ENCODE measurements at places on chromosomes 7 and 10.

DNA sequence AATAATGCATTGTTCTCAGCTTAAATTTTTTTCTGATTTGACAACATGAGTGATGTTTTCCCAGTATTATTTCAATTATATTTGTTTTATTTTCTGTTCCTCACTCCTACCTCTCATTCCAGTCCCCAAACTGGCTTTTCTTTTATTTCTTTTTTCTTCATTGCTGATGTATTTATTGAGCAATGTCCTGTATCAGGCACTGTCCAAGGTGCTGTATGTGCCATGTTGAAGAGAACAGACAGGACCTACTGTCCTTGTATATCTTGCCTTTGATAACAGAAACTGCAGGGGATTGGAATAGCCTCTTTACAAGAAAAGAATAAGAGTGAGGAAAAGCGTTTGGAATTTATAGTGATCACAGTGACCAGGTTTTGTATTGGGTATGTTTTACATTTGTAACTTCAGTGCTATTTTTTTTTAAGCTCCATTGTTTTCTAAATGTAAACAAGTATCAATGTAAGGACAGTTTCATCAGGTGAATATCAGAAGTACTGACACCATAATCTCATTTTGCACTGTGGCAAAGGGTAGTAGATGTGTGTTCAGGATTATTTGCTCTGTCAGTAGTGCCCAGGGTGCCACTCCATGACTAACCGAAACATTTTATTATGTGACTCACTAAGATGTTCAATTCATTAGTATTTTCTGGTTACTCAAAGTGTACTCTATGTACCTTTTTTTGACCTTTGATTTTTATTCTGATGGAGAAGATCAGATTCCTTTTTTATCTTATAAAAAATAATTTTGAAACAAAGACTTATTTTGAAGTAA lies 15.6 kb upstream of the CLDN12 start:
- no peak for DNase-seq

- DNase-seq, result no peak
These were observed 57.8 kb upstream of the CACNA2D1 start for GRCh38 chr7:82501346-82501745.

- no peak for DNase-seq
These were observed 2.9 kb upstream of the CADPS2 start for GRCh38 chr7:122889116-122889515.

GRCh38 chr7:102280521-102280920 lies 6.1 kb upstream of the SH2B2 start:
- no peak for DNase-seq

DNA sequence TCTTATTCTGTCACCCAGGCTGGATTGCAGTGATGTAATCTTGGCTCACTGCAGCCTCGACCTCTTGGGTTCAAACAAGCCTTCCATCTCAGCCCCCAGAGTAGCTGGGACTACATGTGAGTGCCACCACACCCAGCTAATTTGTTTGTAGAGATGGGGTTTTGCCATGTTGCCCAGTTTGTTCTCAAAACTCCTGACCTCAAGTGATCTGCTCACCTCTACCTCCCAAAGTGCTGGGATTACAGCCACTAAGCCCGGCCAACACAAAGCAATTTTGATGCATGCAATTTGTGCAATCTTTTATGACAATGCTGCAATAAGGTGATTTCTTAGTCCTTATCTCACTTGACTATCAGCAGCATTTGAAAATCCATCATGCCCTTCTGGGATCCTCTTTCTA lies 333.1 kb downstream of the FRMD4A start:
- DNase-seq, result no peak

DNA sequence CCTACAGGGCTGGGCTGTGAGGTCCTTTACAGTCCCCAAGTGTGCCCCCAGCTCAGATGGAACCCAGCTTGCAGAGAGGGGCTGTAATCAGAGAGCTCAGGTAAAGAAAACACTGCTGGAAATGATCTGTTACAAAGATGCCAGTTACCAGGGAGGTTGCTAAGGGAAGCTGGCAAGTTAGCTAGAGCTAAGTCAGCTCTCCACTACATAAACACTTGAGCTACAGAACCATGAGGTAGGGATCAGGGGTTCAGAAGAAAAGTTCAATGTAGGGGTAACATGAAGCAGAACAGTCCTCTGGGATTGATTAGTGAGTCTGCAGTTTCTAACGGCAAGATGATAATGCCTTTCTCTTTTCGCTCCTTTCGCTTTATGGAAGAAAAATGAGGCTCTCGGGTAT lies 53.1 kb upstream of the TM9SF3 start:
- no peak for DNase-seq

GRCh38 chr7:14252458-14252857 lies 263.0 kb upstream of the ETV1 start:
- no peak for DNase-seq

DNA sequence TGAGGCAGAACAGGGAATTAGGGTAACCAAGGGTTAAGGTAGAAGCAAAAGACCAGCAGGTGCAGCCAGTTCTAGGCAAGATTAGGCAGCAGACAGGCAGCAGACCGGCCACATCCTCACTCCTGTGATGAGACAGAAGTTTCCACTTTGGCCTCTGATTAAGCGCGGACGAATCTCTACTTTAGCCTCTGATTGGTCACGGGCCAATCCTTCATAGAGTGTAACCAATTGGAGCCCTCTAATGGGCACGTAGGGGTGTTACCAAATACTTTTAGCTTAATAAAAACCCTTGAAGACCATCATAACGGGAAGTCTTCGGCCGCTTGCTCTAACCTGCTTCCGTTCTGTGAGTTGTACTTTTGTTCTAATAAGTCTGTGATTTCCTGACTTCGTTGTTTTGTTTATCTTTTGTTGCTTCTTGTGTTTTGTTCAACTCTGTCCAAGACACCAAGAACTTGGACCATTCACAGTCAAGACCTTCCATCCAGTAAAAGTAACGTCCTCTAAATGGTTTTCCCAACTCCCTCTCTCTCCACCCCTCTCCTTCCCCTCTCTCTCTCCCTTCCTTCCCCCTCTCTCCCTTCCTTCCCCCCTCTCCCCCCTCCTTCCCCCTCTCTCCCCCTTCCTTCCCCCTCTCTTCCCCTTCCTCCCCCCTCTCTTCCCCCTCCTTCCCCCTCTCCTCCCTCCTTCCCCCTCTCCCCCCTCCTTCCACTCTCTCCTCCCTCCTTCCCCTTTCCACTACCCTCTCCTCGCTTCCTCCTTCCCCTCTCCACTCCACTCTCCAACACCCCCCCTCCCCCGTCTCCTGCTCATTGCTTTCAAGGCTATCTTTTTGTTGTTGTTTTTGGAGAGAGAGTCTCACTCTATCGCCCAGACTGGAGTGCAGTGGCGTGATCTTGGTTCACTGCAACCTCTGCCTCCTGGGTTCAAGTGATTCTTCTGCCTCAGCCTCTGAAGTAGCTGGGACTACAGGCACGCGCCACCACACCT lies 13.2 kb upstream of the MALSU1 start:
- DNase-seq, result no peak

- peak; percentile 23 for DNase-seq
These were observed 695 bp downstream of the HSPA12A start for GRCh38 chr10:116741391-116742351.

- DNase-seq, result no peak
These were observed 247.6 kb downstream of the EMX2 start for GRCh38 chr10:117790179-117790578.

GRCh38 chr10:72694476-72695369 lies 2.8 kb downstream of the MCU start:
- DNase-seq, result no peak

DNA sequence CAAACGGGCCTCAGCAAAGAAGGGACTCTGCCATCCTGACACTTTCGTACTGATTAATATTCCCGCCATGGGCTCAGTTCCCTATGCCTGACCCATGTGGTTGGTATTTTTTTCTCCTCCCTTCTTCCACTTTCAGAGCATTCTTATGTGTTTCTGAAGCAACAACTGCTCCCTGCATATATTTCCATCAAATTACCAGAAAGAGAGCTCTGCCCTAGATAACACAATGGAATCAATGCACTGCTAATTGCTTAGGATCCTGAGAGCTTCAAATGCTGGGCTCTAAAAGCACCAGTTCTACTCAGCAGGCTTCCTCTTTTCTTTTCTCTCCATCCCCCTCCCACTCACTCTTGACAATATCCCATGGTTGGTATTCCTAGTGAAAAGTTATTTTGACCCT lies 5.3 kb downstream of the TECTB start:
- DNase-seq, result no peak

DNA sequence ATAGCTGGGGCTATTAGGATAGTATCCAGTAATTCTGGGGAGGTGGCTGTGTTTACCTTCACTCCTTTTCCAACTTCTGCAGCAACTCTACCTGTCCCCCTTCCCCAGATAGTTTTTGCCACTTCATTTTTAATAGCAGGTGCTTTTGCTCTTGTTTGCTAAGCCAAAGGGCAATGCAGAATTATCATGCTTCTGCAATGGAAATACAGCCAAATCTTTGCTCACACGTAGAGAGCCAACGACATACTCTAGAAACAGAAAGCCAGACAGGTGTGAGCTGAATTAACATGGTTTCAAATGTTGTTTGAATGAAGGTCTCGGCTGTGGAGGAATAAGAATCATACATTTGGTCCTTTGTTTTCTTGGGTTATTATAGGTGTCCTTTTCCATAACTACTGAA lies 14.4 kb downstream of the PLEKHS1 start:
- DNase-seq, result no peak

DNA sequence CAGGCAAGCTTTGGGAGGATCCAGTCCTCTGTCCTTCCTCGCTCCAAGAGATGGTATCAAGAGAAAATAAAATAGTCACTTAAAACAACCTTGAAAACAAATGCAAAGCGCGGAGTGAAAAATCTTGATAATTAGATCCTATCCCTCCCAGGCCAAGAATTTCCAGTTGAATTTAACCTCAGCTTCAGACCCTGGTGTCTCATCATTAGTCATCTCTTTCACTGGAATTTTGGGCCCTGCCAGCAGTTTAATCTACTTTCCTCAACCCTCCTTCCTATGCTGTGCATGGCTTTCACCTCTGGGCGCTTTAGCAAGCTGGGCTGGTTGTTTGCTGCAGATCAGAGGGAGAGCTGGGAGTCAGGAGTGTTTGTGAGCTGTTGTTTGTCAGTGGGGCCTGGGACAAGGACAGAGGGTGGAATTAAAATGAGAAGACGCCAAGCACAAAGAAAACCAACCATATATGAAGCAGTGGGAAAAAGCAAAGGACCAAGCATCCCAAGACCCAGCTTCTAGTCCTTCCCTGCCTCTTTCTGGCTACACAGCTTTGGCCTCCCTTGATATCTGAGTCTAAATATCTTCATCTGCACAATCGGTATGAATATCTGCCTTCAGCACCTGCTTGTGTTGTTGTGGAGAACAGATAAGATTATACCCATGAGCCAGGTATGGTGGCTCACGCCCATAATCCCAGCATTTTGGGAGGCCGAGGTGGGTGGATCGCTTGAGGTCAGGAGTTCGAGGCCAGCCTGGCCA lies 13.5 kb downstream of the MYOF start:
- DNase-seq, result no peak

- no peak for DNase-seq
These were observed 13.2 kb downstream of the ALKBH4 start for GRCh38 chr7:102451371-102452054.

GRCh38 chr7:131502810-131503508 lies 53.5 kb downstream of the PODXL start:
- no peak for DNase-seq

- no peak for DNase-seq
These were observed 325.6 kb upstream of the MAGI2 start for GRCh38 chr7:79778786-79779770.

DNA sequence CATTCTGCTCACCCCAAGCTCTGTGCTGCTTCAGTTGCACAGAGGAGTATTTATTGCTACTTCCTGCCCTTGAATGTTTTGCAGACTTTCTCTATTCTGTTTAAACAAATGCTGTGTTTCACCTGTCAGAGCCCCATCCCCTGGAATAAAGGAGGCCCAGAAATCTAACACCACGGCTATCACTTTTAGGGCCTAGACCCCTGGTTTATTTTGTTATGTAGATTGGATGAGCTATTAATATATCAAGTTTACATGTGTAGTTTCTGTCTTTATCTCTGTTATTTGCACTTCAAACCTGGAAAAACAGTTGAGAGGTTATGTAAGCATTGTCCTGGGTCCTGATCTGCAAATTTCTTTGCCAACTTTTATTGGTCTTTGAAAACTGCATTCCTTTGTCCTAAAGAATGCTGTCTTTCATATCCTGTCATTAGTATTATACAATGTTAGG lies 630.1 kb downstream of the PARD3 start:
- no peak for DNase-seq

- no peak for DNase-seq
These were observed 347.8 kb downstream of the ETV1 start for GRCh38 chr7:13641714-13642113.

- DNase-seq, result no peak
These were observed 98.5 kb upstream of the PPP2R2D start for GRCh38 chr10:131802156-131802915.

DNA sequence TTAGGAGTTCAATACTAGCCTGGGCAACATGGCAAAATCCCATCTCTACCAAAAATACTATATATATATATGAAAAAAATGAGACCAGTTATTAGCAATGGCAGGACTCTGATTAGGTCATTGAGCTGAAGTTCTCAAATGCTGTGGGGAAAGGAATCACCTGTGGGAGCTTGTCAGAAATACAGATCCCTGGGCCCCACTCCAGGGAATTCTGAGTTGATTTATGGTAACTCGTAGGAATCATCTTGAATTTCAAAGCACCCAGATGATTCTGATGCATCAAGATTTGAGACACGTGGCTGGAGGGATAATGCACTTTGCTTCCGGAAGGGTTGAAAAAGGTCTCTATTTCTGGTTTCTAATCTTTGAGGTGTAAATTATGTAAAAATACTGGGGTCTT lies 1.0 kb upstream of the ANKRD1 start:
- no peak for DNase-seq

- no peak for DNase-seq
These were observed 181.3 kb downstream of the IMMP2L start for GRCh38 chr7:111380945-111381344.

- DNase-seq, result no peak
These were observed 118.8 kb downstream of the HERPUD2 start for GRCh38 chr7:35576031-35576573.

DNA sequence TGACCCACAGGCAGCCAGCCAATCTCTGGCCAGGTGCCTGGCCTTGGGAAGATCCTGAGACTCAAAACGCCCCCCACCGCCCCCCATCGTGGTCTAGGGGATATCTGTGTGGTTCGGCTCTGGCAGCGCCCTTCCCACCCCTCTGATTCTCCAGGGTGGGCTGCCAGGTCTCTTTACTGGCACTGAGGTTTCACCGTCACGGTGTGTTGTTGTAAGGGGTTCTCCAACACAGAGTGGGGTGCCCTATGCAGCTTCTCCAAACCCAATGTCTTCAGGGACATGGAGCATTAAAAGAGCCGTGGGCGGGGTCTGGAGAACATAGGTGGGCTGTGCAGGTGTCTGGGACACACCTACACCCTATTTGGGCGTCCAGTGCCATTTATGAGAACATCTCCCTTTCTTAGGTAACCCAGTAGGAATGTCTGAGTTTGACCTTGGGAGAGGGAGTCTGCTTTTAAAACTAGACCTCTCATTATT lies 1.5 kb downstream of the MAFK start:
- no peak for DNase-seq

DNA sequence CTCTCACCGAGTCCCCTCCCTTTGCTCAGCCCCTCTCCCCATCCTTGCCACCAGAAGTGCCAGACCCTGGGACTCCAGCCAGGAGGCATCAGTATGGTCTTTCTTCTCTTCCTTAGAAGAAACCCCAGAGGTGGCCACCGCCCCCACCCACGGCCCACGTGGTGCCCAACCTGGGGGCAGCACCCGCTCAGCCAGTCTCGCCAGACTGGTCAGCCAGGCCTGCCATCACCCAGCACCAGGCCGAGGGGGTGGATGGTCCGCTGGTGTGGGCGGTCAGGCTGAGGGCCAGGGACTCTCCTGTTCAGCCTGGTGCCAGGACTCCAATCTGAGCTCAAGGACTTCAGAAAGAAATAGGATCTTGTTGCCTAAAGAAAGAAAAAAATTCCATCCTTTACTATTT lies 5.8 kb upstream of the CLDN4 start:
- no peak for DNase-seq

Measured in GM12891 (cell line).